B cell (primary cell): ENCODE measurements at places on chromosomes 16 and 17. TPM values are rescaled to one million over a fixed set of nuclear protein-coding genes. Genes with fewer than 3 reads are reported as not detected.

GRCh38 chr16:8585857-8586256 lies 4.5 kb downstream of the TMEM114 start:
- no peak for DNase-seq

GRCh38 chr17:40069751-40070708 lies 7.3 kb downstream of the THRA start:
- DNase-seq: peak; percentile 59

GRCh38 chr16:62225675-62226074 lies 189.4 kb upstream of the CDH8 start:
- DNase-seq: no peak

GRCh38 chr16:87436225-87437172 lies 44.4 kb downstream of the MAP1LC3B start:
- no peak for DNase-seq

DNA sequence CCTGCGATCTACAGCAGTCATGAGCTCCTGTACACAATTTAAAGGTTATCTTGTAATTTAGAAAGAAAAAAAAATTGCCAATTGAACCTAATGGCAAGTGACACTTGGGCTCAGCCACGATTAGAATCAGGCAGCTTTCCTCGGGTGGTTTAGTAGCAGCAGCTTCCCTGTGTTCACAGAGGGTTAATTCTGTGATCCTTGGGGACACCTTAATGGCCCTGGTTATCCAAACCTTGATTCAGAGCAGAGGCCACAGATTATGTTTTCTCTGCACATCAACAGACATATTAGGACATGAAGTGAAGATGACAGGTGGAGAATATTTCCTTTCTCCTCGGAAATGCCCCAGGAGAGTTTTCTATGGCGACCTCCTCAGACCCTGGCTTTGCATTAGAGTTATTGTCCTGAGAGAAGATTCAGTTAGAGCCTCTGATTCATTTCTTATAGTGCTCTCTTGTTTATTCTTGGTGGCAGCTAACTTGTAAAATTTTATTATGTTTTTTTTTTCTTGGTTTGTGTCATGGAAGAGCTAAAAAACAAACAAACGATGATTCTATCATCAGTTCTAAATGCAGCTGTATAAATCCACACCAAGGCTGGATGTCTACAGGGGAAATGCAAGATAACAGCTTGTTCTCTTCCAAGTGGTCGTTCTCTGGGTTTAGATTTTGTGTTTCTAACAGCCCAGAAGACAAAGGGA lies 351.2 kb upstream of the DYNLRB2 start:
- DNase-seq: no peak

DNA sequence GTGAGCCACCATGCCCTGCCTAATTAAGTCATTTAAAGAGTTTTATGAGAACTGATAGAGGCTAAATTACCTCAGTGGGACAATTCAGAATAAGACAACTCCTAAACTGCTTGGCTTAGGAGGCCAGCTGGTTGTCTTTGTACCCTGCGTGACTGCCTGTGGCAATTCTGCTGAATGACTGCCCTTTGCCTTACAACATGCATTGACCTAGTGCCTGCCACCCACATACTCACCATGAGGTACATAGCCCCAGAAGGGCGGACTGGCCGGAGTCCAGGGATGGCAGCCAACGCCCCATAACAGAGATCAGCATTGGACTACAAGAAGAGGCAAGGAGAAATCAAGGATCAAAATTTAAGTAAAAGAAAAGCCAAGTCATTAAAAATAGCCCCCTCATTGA lies 7.3 kb downstream of the TAT start:
- no peak for DNase-seq

- DNase-seq: no peak
Observed at GRCh38 chr17:49588726-49589576, 13.3 kb downstream of the NXPH3 start.

DNA sequence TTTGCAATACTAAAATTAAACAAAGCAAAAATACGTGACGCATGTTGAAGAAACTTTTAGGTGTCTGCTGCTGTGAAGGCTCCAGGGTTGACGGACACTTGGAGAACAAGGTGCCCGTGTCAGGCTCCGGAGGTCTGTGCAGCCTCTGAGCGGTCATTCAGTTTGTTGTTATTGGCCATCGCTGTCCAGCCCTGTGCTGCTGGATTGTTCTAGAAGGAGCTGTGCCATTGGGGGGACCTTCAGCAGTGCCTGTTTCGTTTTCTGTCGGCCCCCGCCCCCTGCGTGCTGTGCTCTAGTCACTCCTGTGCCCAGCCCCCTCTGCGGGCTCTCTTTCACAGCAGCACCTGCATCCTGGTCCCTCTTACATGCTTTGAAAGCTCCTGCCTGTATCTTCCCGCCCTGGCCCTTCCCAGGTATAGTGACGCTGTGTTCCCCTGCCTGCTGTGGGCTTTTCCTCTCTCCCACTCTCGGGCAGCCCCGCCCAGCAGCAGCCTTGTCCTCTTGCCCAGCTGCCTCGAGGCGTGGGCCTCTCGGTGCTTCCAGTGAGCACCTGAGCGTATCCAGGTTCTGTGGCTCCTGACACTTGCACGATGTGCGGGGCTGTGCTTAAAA lies 50.7 kb downstream of the RNF213 start:
- no peak for DNase-seq

- DNase-seq: no peak
Observed at GRCh38 chr16:20515688-20516090, 60.5 kb downstream of the ACSM2B start.

- DNase-seq: no peak
Observed at GRCh38 chr16:78852081-78852635, 748.4 kb downstream of the MAF start.

GRCh38 chr17:81434072-81434471 lies 38.8 kb downstream of the BAHCC1 start:
- DNase-seq: no peak

DNA sequence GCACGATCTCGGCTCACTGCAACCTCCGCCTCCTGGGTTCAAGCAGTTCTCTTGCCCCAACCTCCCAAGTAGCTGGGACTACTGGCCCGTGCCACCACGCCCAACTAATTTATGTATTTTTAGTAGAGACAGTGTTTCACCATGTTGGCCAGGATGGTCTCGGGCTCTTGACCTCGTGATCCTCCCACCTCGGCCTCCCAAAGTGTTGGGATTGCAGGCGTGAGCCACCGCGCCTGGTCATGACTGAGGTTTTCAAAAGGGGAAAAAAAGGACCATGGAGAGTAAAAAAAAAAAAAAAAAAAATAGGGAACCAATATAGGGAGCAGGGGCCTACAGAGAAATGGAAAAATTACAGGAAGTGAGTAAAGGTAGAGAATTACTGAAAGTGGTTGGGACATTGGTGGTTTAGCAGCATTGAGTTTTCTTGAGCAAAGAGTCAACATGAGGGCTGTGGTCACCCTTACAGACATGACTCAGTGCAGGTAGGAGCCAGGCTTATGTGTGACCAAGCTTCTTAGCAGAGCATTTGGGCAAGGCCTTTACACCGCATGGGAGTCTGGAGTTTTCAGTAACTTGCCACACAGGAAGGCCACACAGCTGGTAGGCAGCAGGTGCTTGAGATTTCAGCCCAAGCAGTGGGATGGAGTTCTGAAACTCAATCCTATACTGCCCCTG lies 447.3 kb downstream of the HS3ST3B1 start:
- DNase-seq: no peak

GRCh38 chr17:29719469-29719868 lies 96.8 kb upstream of the CORO6 start:
- DNase-seq: no peak

DNA sequence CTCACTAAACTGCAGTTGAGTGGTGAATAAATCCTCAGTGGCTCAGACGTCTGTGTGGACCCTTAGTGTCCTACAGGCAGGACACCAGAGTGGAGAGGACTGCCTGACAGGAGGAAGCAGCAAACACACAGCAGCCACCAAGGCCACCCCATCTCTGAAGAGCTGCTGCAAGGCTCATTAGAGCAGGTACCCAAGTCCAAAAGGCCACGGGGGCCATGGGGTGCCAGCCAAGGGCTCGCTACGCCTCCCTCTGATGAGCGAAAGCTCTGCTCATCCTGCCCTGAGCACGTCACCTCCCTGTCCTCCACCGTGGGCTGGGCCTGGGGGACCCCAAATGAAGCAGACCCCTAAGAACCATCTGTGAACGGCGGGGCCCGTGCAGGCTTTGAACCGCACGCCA lies 70.1 kb upstream of the DOC2B start:
- no peak for DNase-seq

DNA sequence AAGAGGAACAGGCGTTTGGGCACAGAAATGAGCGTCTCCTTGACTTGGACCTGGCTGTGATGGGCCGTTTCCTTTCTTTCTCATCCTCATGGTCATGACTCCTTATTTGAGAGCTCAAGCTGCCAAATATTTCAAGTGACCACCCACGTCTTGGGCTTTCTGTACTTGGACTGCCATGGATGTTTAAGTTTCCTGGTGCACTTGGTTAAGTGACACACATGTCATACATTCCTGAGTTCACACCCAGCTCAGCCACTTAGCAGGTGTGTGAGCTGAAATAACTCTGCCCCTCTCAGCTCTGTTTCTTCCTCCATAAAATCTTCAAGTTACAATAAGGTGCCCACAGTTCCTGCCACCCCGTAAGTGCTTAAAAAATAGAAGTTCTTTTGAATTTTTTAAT lies 114.5 kb downstream of the CLEC16A start:
- DNase-seq: no peak

GRCh38 chr17:48504953-48505352 lies 25.9 kb downstream of the HOXB1 start:
- no peak for DNase-seq

GRCh38 chr17:57669671-57670529 lies 75.2 kb downstream of the CCDC182 start:
- no peak for DNase-seq

- DNase-seq: no peak
Observed at GRCh38 chr16:2910441-2910969, 1.2 kb upstream of the FLYWCH1 start.

GRCh38 chr17:19686400-19687090 lies 29.8 kb downstream of the SLC47A2 start:
- no peak for DNase-seq

DNA sequence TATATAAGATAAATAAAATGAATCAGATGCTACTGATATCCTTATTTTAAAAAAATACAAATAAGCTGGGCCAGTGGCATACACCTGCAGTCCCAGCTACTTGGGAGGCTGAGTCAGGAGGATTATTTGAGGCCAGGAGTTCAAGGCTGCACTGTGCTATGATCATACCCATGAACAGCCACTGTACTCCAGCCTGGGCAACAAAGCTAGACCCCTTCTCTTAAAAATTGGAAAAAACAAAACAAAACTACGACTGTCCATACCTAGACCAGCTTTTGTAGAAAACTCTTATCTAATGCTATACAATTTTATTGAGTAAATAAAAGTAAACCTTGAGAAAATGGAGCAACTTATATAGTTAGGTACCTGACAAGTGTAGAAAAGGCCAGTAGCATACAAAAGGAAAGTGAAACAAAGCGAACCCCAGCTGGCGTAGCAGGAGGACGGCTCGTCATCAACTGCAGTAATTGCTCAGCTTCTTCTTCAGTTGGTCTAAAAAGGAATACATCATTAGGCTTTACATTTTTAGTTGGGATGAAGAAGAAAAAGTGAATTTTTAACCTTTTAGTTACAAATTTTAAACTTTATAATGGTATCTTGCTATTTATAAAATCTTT lies 23.6 kb downstream of the INTS2 start:
- DNase-seq: peak; percentile 53

DNA sequence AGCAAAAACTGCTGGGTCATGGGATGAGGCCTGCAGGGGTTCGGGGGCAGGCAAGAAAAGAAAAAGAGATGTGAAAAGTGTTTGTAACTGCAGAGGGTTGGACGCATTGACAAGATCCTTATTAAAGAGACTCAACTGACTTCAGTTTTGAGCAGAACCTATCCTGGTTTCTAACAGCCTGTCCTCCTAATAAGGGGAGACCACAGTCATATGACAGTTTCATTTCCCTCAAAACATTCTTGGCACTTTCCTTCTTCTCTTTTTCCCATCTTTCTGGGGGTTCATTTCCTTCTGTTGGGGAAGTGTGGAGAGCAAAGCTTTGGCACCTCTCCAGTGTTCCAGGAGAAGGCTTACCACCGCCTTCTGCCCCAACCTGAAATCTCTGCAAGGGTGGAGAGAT lies 118.5 kb downstream of the MAF start:
- no peak for DNase-seq

- DNase-seq: peak; percentile 47
Observed at GRCh38 chr17:78381601-78382232, 3.3 kb downstream of the PGS1 start.

GRCh38 chr16:1818204-1818872 lies 8.3 kb downstream of the HAGH start:
- DNase-seq: no peak

GRCh38 chr17:37571674-37572073 lies 37.5 kb downstream of the SYNRG start:
- no peak for DNase-seq

- no peak for DNase-seq
Observed at GRCh38 chr17:79939094-79939435, 96.6 kb downstream of the TBC1D16 start.

PDIA2 gene
- 0.06 and 0.07 TPM in 2 replicates for polyA plus RNA-seq

IL4R gene
- polyA plus RNA-seq: 966 and 1,138 TPM in 2 replicates

CEP295NL gene
- 0.09 TPM in 1 of 2 replicates, not detected in the other for polyA plus RNA-seq

ZG16 gene
- 0.06 TPM in 1 of 2 replicates, not detected in the other for polyA plus RNA-seq

PIPOX gene
- polyA plus RNA-seq: 0.59 and 0.95 TPM in 2 replicates

LGALS9C gene
- 0.25 TPM in 1 of 2 replicates, not detected in the other for polyA plus RNA-seq

TP53TG3C gene
- not detected in 2 replicates for polyA plus RNA-seq

KRTAP4-6 gene
- not detected in 2 replicates for polyA plus RNA-seq

RNF151 gene
- 0.13 and 0.27 TPM in 2 replicates for polyA plus RNA-seq
